ENCODE measurements at places on chromosomes 7 and 10.

GRCh38 chr10:62071846-62072281, 170.4 kb downstream of the ARID5B start:
- no peak for DNase-seq

- no peak for DNase-seq
Measured at GRCh38 chr10:33358016-33358415, 23.5 kb upstream of the NRP1 start.

DNA sequence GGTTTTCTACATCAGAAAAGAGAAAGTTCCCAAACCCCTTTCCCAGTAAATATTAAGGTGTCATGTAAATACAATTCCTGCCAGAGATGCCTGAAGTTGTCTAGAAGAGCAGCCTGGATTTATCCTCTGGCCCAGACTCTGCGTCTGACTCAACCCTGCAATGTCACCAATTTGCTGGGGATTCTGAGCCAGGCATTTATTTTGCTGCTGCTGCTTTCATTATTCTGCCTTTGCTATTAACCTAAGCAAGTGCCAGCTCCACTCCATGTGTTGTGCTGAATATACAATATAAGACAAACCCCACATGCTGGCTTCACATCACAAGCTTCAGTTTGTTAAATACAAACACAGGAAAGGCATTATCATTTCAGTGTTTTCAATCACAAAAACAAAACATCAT, 59.1 kb downstream of the ELAPOR2 start:
- no peak for DNase-seq

DNA sequence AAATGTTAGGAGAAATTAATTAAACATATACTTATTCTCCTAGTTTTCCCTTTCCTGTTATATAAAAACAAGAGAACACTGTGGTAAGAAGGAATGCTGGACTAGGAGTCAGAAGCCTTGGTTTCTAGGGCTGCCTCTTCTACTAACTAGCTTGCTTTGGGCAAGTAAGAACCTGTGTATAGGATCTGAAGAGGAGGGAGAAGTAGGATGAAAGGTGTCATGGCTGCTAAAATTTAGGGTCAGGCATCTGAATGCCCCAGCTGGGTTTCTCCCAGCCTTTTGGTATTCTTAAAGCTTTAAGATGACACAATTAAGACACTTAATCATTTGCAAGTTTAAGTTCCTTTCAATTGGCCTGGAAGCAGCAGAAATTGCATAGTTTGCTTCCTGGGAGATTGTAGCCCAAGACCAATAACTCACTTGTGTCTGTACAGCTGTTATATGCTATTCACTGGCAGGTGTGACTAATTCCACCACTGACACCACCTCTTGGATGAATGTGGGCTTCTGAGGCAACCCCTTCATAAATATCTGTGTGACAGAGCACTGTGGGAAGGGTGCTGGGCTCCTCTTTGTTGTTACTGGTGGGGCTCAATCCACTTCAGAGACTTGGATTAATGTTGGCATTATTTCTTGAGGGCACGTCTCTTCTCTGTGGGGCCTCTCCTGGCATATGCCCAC, 137.2 kb downstream of the LRMDA start:
- no peak for DNase-seq

- DNase-seq, result no peak
Measured at GRCh38 chr7:151309311-151309710, 32.3 kb upstream of the NUB1 start.

GRCh38 chr7:122413339-122413738, 108.8 kb upstream of the FEZF1 start:
- no peak for DNase-seq

- DNase-seq, result no peak
Measured at GRCh38 chr10:86752311-86752710, 4.1 kb upstream of the BMPR1A start.

DNA sequence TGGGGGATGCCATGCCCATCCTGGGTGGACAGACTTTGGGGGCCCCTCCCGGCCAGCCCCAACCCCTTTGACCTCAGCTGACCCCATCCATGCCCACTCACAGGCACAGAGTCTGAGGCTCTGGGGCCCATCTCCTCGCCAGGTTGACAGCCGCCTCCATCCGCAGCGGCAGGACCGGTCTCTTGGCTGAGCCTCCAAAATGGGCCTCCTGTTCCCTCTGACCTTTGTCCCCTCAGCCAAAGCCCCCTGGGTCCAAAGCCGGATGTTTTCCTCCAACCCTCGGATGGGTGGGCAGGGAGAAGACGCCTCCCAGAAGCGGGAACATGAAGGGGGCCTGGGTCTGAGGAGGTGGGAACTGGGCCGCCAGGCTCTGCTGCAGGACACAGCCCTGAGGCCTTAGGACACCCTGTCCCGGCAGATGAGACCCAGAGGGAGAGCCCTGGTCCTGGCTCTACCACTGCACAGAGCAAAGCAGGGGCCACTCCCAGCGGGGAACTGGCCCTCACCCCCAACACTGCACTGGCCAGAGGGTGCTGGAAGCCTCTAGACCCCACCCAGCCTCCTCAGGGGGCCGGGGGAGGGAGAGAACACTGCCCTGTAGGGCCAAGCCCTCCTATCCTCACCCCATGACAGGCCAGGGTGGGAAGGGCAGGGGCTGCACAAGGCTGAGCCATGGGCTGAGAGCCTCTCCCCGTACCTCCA, 12.6 kb downstream of the PDGFA start:
- DNase-seq, result no peak

Data from activated T-cell treated with anti-CD3 and anti-CD28 coated beads, Interleukin-2, amount 50 U/mL, for 1 hour (primary cell).